ENCODE measurements at places on chromosomes 5 and 9.

DNA sequence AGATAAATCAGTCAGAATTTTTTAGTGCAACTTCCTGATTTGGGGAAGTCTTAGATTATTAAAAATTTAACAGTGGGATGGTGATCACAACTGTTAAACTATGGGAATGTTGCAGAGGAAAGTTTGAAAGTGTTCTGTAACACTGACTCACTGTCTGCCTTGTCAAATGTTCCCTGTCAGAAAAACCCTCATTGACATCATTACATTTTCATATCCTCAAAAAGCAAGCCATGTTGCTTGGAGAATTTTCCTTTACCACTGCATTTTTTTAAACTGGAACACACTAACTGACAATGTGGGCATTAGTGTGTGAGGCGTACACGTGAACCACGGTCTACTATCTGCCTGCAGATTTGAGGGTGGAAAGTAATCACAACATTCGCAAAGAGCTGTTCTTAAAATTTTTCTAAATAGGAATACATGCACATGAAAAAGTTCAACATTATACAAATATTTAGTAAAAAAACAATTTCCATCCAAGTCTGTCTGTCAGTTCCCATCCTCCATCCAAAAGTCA, 28.6 kb upstream of the IL7R start:
- no peak for DNase-seq

- DNase-seq = no peak
Observed at GRCh38 chr9:110148891-110149290, 59.1 kb downstream of the C9orf152 start.

- no peak for DNase-seq
Observed at GRCh38 chr5:126368239-126368812, 54.9 kb upstream of the GRAMD2B start.

GRCh38 chr9:35981699-35982098, 23.7 kb upstream of the OR2S2 start:
- no peak for DNase-seq

GRCh38 chr9:114271556-114272510, 51.1 kb upstream of the ORM1 start:
- no peak for DNase-seq

DNA sequence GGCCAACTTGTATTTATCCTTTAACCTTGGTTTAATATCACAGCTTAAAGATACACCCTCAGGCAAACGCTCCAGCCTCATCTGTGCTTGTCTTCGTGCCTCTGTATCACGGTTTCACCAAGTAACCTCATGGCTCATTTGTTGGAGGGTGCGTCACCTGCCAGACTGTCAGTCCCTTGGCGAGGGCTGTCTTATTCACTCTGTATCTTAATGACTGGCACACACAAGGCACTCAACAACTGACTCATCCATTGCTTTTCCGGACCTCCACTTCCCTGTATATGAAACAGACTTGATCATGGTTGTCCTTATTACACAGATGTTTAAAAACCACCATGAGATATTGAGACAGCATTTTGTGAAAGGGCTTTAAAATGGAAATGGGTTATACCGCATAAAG, 28.0 kb downstream of the LCP2 start:
- DNase-seq = no peak

DNA sequence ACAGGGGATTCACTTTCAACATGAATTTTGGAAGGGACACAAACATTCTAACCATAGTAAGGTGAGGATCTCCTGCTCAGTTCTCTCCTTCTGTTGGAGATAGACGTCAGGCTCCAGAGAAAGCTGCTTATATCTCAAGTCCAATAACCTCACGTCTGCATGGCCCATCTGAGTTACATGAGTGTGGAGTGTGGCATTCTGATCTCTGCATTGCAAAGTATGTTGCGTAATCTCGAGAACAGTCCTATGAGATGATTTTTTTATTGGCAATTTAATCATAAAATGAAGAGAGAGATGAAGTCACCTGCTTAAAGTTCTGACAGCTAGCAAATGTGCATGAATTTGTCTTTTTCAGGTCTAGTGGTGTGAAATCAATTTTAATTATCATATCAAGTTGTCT, 118.8 kb downstream of the SLC12A2 start:
- no peak for DNase-seq

DNA sequence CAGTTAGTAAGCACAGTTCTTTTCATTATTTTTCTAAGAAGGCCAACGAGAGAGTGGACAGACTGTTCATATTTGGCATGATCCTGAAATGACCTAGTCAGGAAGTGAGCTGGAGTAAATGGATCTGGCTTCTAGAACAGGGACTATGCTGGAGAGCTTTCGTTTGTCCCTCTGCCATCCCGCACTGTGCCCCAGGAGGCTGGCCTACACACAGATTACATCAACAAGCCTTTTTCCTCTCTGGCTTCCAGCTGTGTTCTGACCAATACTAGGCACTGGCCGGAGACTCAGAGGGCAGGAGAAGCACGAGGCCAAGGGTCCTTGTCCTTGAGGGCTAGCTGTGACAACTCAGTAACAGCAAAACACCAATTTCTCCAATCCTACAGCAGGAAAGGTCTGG, 127.8 kb downstream of the MED27 start:
- DNase-seq = no peak

GRCh38 chr5:98170994-98171393, 602.5 kb upstream of the RGMB start:
- DNase-seq = no peak

DNA sequence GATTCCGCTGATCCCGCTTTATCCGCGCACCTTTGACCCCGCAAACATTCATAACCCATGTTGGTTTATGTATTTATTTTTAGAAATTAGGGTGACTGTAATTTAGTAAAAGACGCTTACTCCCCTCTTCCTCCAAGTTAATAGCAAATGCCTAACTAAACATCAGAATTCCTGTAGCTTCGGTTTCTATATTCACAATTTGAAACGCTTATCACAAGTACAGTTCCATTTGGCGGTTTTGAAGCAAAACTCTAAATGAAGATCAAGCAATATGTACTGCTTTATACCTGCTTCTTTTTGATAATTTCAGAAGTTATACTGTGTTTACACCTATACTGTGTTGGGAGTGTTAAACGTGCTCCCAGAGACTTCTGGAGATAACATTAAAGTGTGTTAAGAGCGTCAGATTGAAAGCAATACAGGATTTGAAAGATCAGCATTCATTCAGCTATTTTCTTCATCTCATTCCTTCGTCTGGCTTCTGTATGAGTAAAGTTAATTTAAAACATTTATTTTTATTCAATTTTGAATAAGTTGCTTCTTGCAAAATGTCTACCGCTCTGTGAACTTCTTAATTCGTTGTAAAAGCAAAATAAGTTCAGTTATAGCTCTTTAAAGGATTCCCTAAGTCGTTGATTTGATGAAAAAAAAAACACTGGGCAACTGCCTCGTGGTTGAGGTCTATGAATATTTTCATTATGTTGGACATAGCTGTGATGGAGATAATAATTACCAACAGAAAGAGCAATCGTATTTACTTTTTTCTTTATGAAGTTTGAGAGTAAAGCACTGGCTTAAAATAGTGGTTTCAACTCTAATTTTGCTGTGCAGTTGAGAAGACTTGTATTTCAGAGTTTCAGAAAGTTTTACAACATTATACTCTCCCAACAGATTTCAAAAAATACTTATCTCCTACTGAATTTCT, 2.5 kb downstream of the PRDM6 start:
- no peak for DNase-seq

DNA sequence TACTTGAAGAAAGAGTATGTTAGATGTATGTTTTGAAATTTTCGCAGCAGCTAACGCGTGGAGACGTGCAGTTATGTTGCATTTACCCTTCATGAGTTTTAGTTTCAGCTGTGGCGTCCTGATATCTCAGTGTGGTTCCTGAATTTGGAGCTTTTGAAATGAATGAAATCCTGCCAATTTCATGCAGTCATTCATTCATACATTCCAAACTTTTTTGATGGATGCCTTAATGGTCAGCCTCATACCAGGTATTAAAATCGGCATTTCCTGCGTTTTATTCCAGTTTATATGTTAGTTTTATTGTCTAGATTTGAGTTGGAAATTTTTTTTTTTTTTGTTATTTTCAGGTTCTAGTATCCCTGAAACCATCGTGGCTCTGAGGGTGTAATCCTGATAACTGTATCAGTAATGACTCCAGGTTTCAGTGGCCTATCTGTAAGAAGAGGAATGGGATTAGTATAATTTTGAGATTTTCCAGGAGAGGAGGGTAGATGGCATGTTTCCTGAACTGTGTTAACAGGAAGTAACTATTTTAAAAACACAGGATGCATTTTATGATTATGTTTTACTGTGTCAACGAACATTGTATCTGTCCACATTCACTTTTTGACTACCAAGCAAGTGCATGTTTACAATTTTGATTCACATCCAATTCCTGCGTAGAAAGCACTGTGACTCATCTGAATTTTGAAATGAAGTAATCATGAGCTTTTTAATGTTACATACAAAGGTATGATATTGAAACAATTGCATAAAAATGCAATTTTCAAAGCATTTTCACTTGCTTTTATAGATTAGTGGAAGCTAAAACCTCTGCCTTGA, 1.0 kb downstream of the FOCAD start:
- no peak for DNase-seq
